ENCODE measurements at places on chromosomes 16 and 17.

DNA sequence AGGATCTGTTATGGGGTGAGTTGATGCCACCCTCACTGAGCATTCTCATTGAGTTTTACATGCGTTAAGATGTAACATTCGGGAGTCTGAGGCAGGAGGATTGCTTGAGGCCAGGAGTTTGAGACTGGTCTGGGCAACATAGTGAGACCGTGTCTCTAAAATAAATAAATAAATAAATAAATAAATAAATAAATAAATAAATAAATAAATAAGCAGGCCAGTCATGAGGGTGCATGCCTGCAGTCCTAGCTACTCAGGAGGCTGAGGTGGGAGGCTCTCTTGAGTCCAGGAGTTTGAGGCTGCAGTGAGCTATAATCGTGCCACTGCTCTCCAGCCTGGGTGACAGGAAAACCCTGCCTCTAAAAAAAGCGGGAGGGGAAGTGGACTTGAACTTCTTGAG is 90.3 kb downstream of the SNX29 start:
- no peaks in the 10 kb centered on the region for H3K27me3 ChIP-seq
- DNase-seq, result no peak
- peaks cover 10% of the 10 kb centered on the region for H3K4me1 ChIP-seq
- peaks cover 13% of the 10 kb centered on the region for H3K36me3 ChIP-seq
- H3K4me3 ChIP-seq, result no peak overlapping the region

GRCh38 chr16:11526655-11527350 is 59.9 kb downstream of the LITAF start:
- no peaks in the 10 kb centered on the region for H3K27me3 ChIP-seq
- DNase-seq, result no peak

GRCh38 chr16:9797306-9797705 is 384.9 kb downstream of the GRIN2A start:
- H3K27me3 ChIP-seq, result no peaks in the 10 kb centered on the region
- no peak overlapping the region for H3K27ac ChIP-seq
- H3K4me3 ChIP-seq, result no peak overlapping the region
- no peaks in the 10 kb centered on the region for H3K4me1 ChIP-seq

GRCh38 chr17:74592087-74592990 is at the start of gene CD300LD:
TSS of gene CD300LD (minus strand) at chr17:74592283. CDS start at chr17:74592202, 81 bp downstream.
- H3K4me3 ChIP-seq, result no peak within 1 kb of the TSS
- no peak within 1 kb of the TSS for H3K27ac ChIP-seq
- H3K27me3 ChIP-seq, result no peaks in the 10 kb centered on the region

DNA sequence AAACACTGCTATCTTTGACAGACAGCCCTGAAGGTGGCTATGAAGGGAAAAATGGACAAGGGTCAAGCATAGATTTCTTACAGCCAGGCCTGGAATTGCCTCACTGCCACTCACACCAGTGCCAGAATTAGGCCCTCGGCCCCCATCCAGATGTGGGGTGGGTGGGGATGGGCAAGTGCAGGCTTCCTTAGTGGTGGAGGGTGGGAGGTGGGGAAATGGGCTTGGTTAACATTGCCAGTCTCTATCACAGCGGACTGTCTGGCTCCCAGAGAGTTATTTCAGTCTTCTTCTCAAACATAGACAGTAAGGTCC is 24.9 kb downstream of the B9D1 start:
- peaks cover 10% of the 10 kb centered on the region for H3K36me3 ChIP-seq
- no peaks in the 10 kb centered on the region for H3K27me3 ChIP-seq
- H3K4me1 ChIP-seq, result peaks cover 12% of the 10 kb centered on the region
- no peak overlapping the region for H3K27ac ChIP-seq
- DNase-seq, result no peak

DNA sequence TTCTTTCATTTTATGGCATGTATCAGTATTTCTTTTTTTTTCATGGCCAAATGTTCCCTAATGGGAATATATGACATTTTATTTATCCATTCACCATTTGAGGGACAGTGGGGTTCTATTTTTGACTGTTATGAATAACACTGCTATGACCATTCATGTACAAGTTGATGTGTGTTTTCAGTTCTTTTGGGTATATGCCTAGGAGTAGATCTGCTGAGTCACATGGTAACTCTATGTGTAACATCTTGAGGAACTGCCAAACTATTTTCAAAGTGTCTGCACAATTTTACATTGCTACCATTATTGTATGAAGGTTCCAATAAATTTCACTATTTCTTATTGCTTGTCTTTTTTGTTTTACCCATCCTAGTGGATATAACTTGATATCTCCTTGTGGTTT is 223.0 kb downstream of the TANC2 start:
- H3K36me3 ChIP-seq, result peaks cover 6% of the 10 kb centered on the region
- H3K27me3 ChIP-seq, result no peaks in the 10 kb centered on the region
- no peak overlapping the region for H3K4me3 ChIP-seq
- H3K27ac ChIP-seq, result peak overlapping the region; percentile 24

DNA sequence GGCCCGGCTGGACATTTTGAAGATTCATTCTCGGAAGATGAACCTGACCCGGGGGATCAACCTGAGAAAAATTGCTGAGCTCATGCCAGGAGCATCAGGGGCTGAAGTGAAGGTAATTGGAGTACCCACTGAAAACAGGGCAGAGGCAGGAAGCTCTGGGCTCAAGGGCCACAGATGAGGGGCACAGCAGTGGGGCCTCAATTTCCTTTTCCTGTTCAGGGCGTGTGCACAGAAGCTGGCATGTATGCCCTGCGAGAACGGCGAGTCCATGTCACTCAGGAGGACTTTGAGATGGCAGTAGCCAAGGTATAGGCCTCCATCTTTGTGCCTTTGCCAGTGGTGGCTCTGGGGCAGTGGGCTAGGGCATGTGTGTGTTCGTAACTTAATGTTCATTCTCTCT is 4.0 kb upstream of the FTSJ3 start:
- H3K27me3 ChIP-seq, result no peaks in the 10 kb centered on the region
- H3K27ac ChIP-seq, result no peak overlapping the region
- no peak for DNase-seq
- H3K4me3 ChIP-seq, result no peak overlapping the region
- peaks cover 78% of the 10 kb centered on the region for H3K36me3 ChIP-seq
- H3K4me1 ChIP-seq, result peaks cover 15% of the 10 kb centered on the region

GRCh38 chr17:76410328-76410965 is 26.0 kb downstream of the SPHK1 start:
- no peak overlapping the region for H3K27ac ChIP-seq
- DNase-seq, result no peak
- no peaks in the 10 kb centered on the region for H3K4me1 ChIP-seq
- H3K27me3 ChIP-seq, result no peaks in the 10 kb centered on the region
- H3K36me3 ChIP-seq, result peaks cover 16% of the 10 kb centered on the region

DNA sequence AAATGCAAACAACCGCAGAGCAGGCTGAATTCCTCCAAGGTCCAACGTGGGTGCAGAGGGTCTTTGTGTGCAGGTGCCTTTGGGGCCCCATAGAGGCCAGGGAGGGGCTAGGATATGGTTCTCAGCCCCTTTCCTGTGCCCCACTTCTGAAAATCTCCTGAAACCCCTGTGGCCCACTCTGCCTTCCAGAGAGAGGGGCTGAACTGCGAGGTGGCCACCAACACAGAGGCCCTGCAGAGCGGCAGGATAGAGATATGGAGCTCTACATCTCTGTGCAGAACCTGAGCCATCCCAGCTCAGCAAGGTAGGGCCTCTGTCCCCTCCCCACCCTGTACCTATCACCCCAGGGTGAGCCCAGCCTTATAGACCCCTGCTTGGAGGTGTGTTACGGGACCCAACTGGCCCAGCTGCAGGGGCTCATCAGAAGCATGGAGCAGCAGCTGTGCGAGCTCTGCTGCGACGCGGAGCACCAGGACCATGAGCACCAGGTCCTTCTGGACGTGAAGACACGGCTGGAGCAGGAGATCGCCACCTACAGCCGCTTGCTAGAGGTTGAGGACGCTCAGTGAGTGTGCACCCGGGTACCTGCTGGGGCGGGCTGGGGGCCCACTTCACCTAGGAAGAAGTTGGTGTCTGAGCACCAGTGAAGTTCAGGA is 5.5 kb downstream of the USP6 start:
- H3K4me3 ChIP-seq, result no peak overlapping the region
- peaks cover 1% of the 10 kb centered on the region for H3K36me3 ChIP-seq
- DNase-seq, result no peak
- peaks cover 69% of the 10 kb centered on the region for H3K27me3 ChIP-seq
- H3K4me1 ChIP-seq, result no peaks in the 10 kb centered on the region

- peak; percentile 17 for DNase-seq
- peaks cover 14% of the 10 kb centered on the region for H3K27me3 ChIP-seq
- no peak overlapping the region for H3K4me3 ChIP-seq
- peaks cover 15% of the 10 kb centered on the region for H3K4me1 ChIP-seq
- peaks cover 34% of the 10 kb centered on the region for H3K36me3 ChIP-seq
- H3K27ac ChIP-seq, result no peak overlapping the region
These were observed 6.2 kb upstream of the TBKBP1 start for GRCh38 chr17:47687748-47688147.

- no peak overlapping the region for H3K4me3 ChIP-seq
- H3K36me3 ChIP-seq, result no peaks in the 10 kb centered on the region
- no peak for DNase-seq
- H3K4me1 ChIP-seq, result no peaks in the 10 kb centered on the region
- no peak overlapping the region for H3K27ac ChIP-seq
These were observed 577.0 kb upstream of the CDH11 start for GRCh38 chr16:65698791-65699321.

GRCh38 chr17:10931133-10931532 is 93.2 kb upstream of the PIRT start:
- no peaks in the 10 kb centered on the region for H3K36me3 ChIP-seq
- no peak overlapping the region for H3K4me3 ChIP-seq
- no peaks in the 10 kb centered on the region for H3K4me1 ChIP-seq
- no peak for DNase-seq
- H3K27me3 ChIP-seq, result no peaks in the 10 kb centered on the region
- H3K27ac ChIP-seq, result no peak overlapping the region

DNA sequence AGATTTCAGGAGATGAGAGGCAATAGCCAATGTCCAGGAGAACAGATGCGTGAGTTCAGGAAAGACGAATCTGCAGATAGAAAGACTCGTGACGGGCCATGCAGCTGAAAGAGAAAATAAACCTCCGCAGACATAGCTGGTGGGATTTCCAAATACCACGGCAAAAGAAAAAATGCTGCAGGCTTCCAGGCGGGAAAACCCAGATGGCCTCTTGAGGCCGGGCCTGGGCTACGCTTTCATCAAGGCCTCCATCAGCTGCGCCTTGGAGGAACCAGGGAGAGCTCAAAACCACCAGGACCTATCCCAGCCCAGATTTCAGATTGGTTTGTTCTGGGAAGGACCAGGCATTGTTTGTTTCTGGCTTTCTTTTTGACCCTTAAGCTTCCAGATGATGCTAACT is 16.7 kb downstream of the CCDC40 start:
- H3K36me3 ChIP-seq, result no peaks in the 10 kb centered on the region
- no peak for DNase-seq
- no peak overlapping the region for H3K4me3 ChIP-seq
- H3K27ac ChIP-seq, result no peak overlapping the region
- no peaks in the 10 kb centered on the region for H3K27me3 ChIP-seq

GRCh38 chr16:57801809-57802340 is 416 bp downstream of the KIFC3 start:
- H3K4me3 ChIP-seq, result peak overlapping the region; percentile 76
- H3K27ac ChIP-seq, result peak overlapping the region; percentile 97
- no peaks in the 10 kb centered on the region for H3K27me3 ChIP-seq
- peaks cover 49% of the 10 kb centered on the region for H3K4me1 ChIP-seq
- DNase-seq, result peak; percentile 53
- H3K36me3 ChIP-seq, result peaks cover 12% of the 10 kb centered on the region

DNA sequence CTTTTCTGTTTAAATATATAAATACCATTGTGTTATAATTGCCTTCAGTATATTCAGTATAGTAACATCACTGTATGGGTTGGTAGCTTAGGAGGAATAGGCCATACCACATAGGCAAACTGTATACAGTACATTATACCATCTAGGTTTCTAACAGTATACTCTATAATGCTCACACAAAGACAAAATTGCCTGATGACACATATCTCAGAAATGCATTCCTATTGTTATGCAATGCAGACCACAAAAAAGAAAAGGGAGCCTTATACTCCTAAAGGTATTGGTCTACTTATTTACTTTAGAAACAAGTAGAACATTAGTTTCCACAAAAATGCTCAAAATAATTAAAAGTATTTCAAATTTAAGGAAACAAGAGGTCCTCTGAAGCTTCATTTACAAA is 47.9 kb downstream of the SETD6 start:
- no peak overlapping the region for H3K4me3 ChIP-seq
- H3K36me3 ChIP-seq, result peaks cover 72% of the 10 kb centered on the region
- no peak overlapping the region for H3K27ac ChIP-seq
- no peaks in the 10 kb centered on the region for H3K27me3 ChIP-seq

DNA sequence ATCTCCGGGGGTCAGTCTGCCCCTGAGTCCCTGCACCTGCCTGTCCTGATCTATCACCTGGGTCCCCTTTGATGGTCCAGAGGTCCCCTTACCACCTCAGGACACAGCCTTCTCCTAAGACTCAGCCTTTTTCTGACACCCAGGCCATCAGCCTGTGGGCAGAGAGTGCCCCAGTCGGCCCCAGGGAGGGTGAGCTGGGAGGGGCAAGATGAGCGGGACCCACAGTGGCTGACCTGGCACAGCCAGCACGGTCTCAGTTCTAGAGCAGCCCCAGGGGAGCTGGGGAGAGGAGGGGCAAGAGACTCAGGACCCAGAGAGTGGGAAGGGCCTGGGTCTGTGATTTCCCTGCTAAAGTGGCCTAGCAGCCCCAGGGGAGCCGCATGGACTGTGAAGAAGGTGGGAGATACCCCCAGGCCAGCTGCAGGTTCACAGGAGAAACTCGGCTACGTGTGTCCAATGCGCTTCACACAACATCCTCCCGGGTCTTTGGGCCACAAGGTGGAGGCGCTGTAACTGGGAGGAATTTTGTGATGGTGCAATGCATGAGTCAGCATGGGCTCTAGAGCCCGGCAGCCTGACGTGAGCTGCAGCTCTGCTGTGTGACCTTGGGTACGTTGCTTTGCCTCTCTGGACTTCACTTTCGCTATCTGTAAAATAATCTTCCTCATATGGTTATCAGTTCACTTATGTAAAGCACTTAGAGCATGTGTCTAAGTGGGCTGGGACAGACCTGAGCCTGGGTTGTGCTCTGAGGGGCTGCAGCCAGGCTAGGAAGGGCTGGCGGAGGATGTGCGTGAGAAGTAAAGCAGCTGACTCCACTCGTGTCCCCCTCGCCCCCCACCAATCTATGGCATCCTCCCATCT is 67.2 kb upstream of the LHX1 start:
- H3K4me1 ChIP-seq, result no peaks in the 10 kb centered on the region

GRCh38 chr17:57902800-57903759 is 52.1 kb downstream of the CUEDC1 start:
- peak overlapping the region; percentile 23 for H3K27ac ChIP-seq
- H3K27me3 ChIP-seq, result no peaks in the 10 kb centered on the region
- H3K4me1 ChIP-seq, result peaks cover 49% of the 10 kb centered on the region
- peak overlapping the region; percentile 22 for H3K4me3 ChIP-seq

DNA sequence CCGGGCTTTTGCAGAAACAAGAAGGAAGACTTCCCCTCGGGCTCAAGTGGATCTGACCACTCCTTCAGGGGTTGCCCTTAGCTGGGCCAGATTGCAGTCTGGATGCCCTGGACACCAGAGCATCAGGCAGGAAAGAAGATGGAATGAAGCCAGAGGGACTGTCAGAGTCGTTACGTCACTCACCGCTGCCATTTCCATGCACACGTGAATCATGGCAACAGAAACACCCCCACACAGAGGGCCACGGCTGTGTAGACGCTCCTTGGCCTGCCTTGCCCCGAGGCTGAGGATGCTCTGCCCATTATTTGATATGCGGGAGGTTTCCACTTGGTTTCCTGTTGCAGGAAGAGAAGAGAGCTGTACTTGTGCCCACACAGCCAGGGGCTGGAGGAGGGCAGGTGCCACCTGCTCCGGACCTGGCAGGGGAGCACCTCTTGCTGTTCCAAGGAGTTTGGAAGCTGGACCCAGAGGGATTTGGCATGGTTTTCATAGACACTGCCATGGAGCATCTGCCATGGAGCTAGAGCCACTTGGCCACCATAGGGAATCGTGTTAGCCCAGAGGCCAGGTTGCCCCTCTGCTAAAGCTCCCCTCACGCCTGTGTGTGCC is 29.4 kb downstream of the RBFOX3 start:
- no peaks in the 10 kb centered on the region for H3K36me3 ChIP-seq
- H3K4me3 ChIP-seq, result no peak overlapping the region
- peaks cover 4% of the 10 kb centered on the region for H3K4me1 ChIP-seq
- DNase-seq, result peak; percentile 46
- H3K27ac ChIP-seq, result no peak overlapping the region

All from MCF 10A (cell line).